ENCODE measurements at places on chromosomes 12 and 14. TPM values are rescaled to one million over a fixed set of nuclear protein-coding genes. Genes with fewer than 3 reads are reported as not detected.
A peak's percentile ranks its signal among the peaks of the same experiment; 100 is the strongest.

ARG2 gene
- 2.3 TPM for polyA plus RNA-seq

- no peak for DNase-seq
Observed at GRCh38 chr12:49877066-49877465, 26.6 kb downstream of the FAIM2 start.

IAPP gene
- not detected for polyA plus RNA-seq

GRCh38 chr12:20656600-20656999, 38.5 kb upstream of the SLCO1C1 start:
- DNase-seq = peak; percentile 55

DNA sequence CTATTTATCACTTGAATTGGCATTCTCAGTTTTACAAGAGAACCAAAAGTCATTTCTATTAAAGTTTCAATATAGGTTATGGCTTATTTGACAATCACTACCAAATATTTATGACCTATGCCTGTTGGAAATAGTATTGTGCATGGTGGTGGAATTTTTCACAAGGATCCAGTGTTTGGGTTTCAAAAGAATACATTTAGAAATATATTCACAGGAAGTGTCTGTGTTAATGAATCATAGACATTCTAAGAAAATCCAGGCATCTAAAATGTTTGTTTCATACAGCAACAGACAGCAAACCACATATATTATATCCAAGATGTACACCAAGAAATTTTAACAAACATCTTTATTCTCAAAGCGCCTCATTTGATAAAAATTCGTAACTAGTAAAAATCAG, 92.7 kb downstream of the MED13L start:
- DNase-seq = no peak

- no peak for DNase-seq
Observed at GRCh38 chr14:88488081-88488480, 66.7 kb downstream of the PTPN21 start.

GRCh38 chr12:88658009-88658408, 77.7 kb upstream of the KITLG start:
- DNase-seq = peak; percentile 42

GRCh38 chr12:42936991-42937390, 347.4 kb upstream of the PRICKLE1 start:
- no peak for DNase-seq

DNA sequence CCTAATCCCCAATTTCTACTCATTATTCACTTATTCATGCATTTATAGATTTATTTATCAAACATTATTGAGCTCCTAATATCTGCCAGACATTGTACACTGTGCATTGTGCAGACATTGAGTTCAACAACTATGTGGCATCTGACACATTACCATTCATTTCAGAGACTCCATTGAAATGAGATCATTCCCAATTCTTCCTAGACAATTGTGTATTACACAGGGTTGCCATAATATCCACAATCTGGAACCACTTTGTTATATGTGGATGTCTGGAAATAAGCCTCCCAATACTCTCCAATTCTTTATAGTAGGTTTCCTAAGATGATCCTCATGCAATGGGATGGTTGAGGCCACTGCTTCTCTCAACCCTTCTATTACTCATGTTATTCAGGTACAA, 165.0 kb downstream of the OTOGL start:
- DNase-seq = no peak

DNA sequence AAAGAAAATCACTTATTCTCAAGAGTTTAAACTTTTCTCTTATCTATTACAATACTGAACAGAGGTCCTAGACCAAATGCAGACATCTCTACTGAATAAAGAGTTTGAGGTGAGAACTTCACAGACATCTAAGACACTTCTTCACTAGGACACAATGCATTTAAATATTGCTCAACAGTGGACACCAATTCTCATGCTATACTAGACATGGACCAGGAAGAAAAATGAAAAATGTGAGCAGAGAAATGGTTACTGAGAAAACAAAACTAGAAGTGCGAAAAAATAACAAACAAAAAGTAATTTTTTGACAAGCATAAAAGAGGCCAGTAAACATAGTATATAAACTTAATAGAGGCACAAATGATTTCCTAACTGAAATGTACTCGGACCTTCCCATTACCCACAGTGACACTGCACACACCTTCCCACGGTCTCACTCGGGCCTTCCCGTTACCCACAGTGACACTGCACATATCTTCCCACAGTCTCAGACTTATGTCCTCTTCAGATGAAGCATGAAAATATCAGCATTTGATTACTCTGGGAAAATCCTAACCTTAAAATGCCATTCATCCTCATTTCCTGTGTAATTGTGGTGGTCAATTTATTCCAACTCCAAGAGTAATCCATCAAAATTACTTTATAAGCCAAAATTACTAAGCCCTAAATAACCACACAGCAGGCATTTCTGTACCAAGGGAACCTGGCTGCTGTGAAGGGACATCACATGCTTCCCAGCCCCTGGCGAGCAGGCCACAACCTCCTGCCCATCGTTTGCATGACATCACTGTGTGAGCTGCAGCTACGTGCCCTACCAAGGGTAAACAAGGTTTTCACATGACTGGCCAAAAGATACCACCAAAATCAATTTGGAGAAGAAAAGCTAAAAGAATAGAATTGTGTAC, 6.4 kb downstream of the SLC15A4 start:
- DNase-seq = no peak

DNA sequence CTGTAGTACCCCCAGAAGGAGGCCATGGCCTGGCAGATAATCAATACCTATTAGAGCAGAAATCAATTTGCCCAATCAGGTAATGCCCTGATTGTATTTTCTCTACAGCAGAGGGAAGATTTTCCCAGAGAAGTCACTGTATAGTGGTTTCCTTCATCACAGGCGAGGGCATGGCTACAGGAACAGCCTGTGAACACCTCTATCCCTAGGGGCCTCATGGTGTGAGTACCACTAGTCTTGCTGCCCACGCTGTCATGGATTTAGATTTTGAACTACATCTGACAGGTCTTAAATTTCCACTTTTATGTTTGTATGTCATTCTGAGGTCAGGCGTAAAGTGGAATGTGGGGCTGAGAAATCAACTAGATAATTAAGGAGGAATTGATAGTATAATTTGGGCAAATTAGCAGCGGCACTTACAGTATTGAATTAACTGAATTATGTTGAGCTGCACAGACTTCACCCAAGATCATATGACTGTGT, 42.4 kb upstream of the STXBP6 start:
- no peak for DNase-seq

GRCh38 chr12:4850857-4851380, 58.8 kb upstream of the KCNA1 start:
- DNase-seq = no peak

- no peak for DNase-seq
Observed at GRCh38 chr12:88518863-88519403, 61.3 kb downstream of the KITLG start.

DNA sequence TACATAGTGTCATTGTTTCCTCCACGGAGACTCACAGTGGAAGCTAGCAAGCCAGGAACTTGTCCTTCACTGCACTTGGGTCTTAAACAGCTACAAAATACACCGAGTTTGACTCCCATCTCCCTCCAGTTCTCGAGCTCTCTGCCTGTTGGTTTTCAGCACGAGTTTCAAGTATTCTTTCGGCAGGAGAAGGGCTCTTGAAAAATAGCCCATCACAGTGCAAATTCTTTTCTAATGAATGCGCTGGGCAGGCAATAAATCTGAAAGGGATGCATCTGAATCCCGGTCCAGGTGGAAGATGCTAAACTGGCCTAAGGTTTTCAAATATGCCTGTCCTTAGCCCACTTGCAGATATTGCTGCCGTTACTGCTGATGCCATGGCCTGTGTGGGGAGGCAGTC, 173.9 kb downstream of the CACNA1C start:
- DNase-seq = peak; percentile 46

GRCh38 chr14:58882577-58883018, 244.8 kb downstream of the DACT1 start:
- DNase-seq = peak; percentile 66

GRCh38 chr12:107525719-107526554, 159.7 kb upstream of the PWP1 start:
- no peak for DNase-seq

DNA sequence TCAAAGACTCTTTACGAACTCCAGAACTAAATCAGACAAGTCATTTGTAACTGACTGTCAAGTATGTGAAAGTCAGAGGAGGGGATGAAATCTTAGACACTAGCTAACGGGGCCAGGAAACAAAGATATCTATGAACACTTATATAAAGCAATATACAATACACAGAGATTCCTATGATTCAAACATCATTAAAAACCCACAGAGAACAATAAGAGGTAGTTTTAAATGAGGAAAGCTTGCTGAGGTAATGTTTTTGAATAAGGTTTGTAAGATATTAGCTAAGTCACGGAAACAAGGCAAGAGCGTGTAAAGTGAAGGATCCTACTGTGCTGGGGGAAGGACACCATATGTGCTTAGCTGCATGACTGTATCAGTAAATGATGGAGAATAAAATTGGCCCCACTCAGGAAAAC, 36.7 kb downstream of the SAV1 start:
- no peak for DNase-seq

- no peak for DNase-seq
Observed at GRCh38 chr12:9349888-9350885, 142.0 kb upstream of the PZP start.

GRCh38 chr12:10001171-10001776, 2.4 kb upstream of the CLEC1B start:
- DNase-seq = no peak

DNA sequence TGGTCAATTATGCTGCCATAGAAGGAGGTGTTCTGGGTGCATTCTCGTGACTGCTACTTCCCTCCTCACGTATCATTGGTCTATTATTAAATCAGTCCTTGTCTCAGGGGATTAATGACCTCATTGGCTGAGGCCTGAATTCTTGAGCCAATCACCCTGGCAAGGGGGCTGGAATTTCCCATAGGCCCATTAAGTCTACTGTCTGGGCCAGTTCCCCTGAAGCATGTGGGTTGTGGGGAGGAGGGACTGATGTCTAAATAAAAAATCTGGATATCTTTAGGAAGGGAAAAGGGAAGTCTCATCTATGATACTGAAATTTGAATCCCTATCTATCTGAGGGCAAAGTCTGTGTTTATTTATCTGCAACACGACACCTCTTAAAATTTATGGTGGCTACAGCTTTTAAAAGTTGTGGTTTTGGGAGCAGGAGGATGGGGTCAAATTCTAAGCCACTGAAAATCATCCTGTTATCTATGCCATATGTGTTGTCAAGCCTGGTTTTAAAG, 71.9 kb downstream of the DYRK2 start:
- DNase-seq = peak; percentile 81

HOXC6 gene
- 22.2 TPM for polyA plus RNA-seq

DNA sequence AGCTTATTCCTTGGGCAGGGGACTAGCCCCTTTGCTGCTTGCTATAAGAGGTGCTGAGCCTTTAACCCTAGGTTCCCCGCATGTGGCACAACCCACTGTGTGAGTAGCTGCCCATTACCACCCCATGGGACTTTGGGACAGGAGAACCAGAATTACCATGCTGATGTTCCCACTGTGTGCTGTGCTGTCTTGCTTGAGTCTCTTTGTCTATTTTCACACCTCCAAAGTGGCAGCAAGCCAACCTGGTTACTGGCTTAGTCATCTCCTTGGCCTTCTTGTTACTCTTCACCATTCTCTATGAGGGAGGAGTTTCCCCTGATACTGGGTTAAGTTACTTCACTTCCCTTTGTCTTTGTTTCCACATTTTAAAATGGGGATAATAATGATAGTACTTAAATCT, 73.4 kb upstream of the ETV6 start:
- DNase-seq = no peak

- DNase-seq = peak; percentile 37
Observed at GRCh38 chr14:80211153-80212022, at the start of gene DIO2. Gene DIO2, minus strand, starts transcription at chr14:80211504. Its CDS starts 32 bp downstream, at chr14:80211472.

- DNase-seq = no peak
Observed at GRCh38 chr14:95419569-95419968, 96.9 kb downstream of the SYNE3 start.

VRTN gene
- 0.08 TPM for polyA plus RNA-seq

GRCh38 chr12:12228402-12228801, 38.4 kb downstream of the LRP6 start:
- no peak for DNase-seq

- DNase-seq = no peak
Observed at GRCh38 chr14:96949594-96949993, 152.4 kb downstream of the VRK1 start.

DNA sequence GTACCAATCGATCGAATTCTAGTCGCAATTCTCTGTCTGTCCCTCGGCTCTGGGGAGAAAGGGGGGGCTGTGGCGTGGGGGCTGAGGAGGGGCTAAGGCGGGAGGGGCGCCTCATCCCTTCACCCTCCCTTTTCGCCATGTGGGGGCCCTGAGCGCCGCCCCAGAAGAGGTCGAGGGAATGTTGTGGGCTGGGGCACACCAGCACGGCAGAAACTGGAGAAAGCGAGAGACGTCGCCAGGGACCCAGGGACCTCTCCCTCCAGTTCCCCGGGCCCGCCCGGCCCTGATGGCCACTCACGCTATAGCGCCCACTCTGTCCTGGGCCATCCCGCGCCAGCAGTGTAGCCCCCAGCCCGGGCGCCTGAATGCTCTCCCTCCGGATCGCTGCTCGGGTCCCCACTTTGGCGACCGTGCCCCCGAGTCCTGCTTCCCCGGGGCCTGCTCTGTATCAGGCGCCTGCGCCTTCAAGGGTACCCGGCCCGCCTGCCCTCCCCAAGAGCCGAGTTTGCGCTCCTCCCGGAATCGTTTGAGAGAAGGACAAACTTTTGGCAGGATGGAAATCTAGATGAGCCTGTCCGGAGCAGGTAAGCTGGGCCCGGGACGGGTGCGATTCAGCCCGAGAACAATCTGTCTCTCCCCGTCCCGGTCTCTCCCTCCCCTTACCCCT, 62.6 kb downstream of the SMUG1 start:
- peak; percentile 71 for DNase-seq

GRCh38 chr12:22765421-22766130, 140.6 kb downstream of the ETNK1 start:
- DNase-seq = no peak

DNA sequence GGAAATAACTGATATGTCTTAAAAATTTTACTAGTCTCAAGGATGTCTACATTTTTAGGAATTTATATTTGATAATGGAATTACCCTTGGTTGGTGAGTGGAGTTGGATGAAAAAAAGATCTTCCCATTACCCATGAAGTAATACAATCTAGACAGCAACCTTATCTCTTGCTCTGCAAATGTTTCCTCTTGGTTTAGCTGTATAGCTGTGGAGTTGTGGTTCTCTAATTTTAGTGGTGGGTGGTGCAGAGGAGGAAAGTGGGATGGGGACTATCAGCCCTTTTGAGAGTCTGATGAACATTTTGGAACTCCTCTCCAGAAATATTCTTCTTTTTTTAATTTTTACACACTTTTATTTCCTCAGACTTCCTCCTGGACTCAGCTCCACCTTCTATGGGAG, 17.1 kb downstream of the SPX start:
- DNase-seq = no peak

- DNase-seq = no peak
Observed at GRCh38 chr12:1926251-1926657, 7.8 kb upstream of the CACNA2D4 start.

DPPA3 gene
- not detected for polyA plus RNA-seq
